NCI-H460 (cell line): ENCODE measurements at places on chromosomes 13 and 19.

DNA sequence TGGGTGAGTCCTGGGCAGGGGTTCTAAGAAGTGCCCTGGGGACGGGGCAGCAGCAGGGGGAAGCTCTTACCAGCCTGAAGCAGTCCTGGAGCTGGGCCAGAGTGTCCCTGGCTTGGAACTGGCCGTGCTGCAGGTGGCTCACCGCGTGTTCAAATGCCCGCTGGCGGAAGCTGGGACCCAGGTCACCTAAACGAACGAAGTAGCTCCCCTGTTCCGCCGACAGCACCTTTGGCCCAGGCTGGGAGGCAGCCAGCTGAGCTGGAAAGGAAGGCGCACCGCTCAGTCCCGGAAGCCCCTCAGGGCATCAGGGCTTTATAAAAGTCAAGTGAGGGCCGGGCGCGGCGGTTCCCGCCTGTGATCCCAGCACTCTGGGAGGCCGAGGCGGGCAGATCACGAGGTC, 9.6 kb downstream of the PLIN4 start:
- no peak for DNase-seq

DNA sequence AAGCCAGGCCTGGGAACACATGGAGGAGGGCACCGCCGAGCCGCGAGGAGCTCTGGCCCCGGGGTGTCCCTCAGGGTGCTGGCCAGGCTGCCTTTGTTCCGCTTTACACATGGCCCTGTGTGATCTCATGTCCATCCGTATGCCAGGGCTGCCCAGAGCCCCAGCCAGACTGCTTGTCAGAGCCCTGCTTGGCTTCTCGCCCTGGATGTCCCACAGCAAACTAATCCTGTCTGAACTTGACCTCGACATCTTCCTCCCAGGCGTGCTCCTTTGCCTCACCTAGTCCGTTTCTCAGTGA, 14.3 kb downstream of the BCKDHA start:
- no peak for DNase-seq

GRCh38 chr19:57376151-57376550, 12.8 kb downstream of the TRAPPC2B start:
- DNase-seq = no peak

DNA sequence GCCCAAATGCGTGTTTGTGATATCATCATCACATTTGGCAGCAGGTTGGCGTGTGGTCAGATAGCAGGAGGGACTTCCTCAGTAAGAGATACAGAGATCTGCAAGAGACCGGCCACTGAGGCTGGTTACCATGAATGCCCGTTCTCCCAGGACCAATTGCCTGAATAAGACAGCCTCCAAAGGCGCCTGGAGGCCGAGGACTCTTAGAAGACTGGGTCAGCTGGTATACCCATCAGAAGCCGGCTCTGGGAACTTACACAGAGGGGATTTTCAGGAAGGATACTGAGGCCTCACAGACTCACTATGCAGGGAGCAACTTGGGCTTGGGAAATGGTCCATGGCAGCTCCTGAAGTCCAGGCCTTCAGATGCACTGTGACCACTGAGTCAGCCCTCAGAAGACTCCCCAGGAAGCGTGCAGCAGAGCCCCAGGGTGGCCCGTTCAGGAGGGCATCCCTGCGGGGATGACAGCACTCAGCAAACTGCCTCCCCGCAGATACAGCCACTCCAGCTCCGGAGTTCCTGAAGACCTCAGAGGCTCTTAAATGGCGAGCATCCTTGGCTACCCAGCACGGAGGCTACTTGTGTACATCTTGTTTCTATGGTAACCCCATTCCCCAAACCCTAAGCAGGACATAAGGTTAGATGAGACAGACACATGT, 26.4 kb upstream of the VSTM2B start:
- no peak for DNase-seq

DNA sequence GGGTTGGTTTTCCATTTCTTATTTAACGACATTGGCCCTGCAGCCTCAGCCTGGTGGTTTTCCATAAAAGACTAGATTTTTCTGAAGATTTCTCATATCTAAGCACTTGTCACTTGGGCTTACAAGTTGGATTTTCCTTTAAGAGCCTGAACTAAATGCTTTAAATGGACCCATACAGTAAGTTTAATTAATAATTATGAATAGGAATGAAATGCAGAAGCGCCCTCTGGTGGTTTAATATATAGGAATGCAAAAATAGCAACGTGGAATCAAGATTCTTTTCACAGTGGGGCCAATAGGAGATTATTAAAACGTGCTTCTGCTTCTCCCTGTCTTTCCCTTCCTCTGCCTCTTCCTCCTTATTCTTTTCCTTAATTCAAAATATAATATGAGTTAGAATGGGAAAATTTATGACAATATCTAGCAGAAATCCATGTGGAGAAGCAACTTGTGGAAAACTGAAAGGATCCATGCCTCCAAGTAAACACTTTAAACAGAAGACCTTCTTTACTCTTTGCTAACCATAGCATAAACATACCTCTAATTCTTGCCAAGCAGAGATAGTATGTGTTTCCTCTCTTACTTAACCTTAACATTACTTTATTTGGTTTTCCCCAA, 324.0 kb downstream of the GPC5 start:
- DNase-seq = peak; percentile 30

DNA sequence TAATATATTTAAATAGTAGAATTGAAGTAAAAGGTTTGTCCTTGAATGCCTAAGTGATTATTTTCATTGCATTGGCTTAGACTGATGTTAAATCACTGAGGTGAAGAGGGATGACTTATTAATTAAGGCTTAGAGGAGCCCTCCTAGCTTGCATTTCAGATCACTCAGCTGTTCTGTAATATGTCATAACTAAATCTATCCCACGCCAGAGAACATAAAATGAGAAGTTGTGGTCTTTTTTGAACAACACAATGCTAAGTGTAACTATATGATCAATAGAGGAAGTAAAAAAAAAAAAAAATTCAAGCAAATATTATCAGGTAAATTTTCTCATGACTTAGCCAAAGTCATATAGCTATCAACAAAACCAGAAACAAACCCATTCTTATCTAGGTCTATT, 752.2 kb downstream of the GPC5 start:
- no peak for DNase-seq

DNA sequence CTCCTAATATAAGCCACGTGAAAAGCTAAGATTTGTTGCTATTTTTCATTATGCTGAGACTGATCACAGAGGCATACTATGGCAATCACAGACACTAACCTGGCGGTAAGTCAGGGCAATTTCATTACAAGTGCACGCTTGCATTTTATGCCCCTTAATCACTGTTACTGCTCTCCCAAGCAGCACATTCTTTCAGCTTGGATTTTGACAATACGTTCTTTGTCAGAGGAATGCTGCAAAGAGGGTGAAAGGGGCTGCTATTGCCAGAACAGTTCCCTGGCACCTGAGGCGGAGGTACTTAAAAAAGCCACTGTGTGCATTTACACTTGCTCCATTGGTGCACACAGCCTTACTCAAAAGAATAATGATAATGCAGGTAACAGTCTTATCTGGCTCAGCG, 346.6 kb downstream of the RFC3 start:
- no peak for DNase-seq

DNA sequence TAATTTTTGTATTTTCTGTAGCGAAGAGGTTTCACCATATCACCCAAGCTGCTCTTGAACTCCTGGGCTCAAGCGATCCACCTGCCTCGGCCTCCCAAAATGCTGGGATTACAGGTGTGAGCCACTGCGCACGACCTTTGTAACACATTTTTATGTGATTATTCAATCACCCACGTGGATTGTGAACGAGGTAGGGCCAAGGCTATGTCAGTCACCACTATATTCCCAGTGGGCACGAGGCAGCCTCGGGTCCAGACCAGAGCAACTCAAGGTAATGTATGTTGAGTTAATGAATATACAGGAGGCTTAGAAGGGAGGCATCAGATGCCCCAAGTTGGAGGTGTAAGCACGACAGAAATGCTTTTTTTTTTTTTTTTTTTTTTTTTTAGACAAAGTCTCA, 8.9 kb downstream of the PTGIR start:
- DNase-seq = no peak

DNA sequence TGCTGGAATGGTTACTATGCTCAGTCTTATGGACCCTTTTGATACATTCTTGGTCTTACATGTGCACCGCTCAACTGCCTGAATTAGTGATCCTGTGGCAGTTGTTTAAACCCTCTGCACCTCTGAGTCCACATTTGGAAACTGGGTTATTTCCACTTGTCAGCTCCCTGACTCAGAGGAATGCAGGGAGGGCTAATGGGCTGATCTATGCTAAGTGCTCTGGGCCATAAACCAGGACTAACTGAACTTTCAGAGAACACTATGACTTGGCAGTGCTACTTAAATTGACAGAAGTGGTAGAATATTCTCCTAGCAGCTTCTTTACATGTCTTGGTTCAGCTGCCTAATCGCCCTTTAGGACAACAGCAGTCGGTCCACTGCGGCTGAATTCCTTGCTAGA, 26.8 kb upstream of the MED4 start:
- DNase-seq = no peak

GRCh38 chr19:18185538-18185937, 7.5 kb upstream of the MPV17L2 start:
- no peak for DNase-seq

GRCh38 chr19:34432797-34433196, 4.6 kb downstream of the UBA2 start:
- no peak for DNase-seq

- no peak for DNase-seq
Measured at GRCh38 chr13:80374444-80374843, 33.5 kb upstream of the SPRY2 start.

DNA sequence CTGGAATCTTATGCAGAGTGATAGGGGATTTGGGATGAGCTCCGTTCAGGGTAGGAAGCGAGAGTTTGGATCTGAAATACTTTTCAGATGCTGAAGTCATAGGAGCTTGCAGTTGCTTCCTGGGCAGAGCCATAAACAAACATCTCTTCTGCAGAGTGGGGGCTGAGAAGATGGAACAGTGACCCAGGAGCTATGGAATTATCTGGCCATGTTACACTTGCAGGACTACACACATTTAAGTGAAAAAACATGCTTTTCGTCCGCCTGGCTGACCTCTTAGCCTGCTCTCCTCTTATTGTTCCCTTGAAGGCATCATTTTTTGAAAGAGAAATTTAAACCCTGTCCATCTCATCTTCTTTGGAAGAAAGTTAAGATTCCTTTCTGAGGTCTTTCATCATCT, 40.7 kb downstream of the PSG11 start:
- DNase-seq = no peak

DNA sequence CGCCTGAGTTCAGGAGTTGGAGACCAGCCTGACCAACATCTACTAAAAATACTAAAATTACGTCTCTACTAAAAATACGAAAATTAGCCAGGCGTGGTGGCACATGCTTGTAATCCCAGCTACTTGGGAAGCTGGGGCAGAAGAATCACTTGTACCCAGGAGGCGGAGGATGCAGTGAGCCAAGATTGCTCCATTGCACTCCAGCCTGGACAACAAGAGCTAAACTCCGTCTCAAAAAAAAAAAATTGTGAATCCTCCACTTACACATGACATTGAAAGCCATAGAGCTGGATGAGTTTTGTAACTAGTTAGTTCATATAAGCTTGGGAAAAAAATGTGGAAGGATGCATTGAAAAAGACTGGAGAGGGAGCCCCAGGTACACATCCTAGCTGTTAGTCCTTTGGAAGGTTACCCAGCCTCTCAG, 452 bp upstream of the PSMD8 start:
- DNase-seq = no peak

GRCh38 chr19:49701271-49701786, 10.4 kb downstream of the CPT1C start:
- no peak for DNase-seq

DNA sequence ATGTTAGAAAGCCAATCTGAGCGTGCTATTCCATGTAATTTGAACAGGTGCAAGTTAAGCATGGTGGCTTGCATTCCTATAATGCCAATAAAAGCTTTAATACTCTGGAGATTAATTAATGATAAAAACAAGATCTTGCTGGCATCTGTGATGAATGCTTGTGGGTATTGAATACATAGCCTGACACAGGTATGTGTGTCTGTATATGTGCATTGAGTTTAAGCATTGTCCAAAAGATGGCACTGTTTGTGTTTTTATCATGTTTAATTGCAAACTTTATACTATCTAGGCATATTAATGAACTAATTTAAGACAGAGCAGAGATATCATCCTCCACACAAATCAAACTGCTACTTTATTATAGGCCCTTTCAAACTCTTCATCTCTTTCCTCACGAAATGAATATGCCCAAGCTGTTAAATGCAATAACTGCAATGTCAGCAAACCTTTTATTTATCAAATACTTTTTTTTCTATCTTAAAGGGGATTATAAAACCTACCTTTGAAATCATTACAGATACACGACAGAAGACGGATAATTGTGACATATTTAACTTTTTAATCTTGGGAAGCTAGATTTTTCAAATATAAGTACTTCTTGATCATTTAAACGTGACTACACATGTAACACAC, 86.5 kb downstream of the TNFSF11 start:
- peak; percentile 23 for DNase-seq

DNA sequence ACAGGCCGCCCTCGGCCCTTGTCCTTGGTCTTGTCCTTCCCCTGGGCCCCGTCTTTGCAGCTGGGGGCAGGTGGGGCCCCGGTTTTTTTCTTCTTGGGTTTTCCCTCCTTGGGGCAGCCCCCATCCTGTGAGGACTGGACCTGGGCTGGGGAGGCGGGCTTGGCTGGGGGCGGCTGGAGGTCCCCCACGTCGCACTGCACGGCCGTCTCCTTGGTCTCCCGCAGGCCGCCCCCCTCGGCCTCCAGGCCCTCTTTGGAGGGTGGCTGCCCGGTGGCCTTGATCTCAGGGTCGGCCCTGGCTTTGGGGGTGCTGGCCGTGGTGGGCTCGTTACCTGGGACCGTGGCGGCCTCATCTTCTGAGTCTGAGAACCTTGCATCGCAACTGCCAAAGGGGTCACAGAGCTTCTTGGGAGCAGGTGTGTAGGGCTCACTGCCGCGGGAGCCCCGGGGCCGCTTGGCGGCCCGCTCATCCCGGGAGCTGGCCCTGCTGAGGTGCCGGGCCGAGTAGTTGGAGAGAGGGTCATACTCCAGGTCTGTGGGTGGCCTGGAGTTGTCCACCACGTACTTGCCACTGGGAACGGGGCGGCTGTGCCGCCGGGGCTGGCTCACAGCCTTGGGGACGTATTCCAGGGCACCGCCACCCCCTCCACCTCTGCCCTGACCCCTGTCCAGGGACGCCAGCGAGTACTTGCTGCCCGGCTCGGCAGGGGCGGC, 15.6 kb upstream of the ATP8B3 start:
- DNase-seq = no peak

GRCh38 chr13:38990693-38991092, at the start of gene STOML3:
TSS of gene STOML3 (minus strand) at chr13:38990831. CDS start at chr13:38990721, 110 bp downstream.
- no peak for DNase-seq

DNA sequence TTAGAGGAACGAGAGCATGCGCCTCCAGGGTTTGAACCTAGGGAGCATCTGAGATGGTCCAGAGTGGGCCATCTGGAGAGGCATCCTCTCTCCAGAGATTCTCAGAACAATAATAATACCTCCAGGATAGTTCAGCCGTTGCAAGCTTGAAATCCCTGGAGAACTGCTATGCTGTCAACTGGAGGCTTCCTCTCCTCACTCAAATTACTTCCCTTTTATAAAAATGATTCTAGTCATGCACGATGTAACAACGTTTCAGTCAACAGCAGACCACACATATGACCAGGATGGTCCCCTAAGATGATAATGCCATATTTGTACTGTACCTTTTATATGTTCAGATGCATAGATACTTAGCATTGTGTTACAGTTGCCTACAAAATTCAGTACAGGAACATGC, 108.7 kb downstream of the SHISA2 start:
- DNase-seq = no peak
